ENCODE measurements at places on chromosomes 5 and 9.

DNA sequence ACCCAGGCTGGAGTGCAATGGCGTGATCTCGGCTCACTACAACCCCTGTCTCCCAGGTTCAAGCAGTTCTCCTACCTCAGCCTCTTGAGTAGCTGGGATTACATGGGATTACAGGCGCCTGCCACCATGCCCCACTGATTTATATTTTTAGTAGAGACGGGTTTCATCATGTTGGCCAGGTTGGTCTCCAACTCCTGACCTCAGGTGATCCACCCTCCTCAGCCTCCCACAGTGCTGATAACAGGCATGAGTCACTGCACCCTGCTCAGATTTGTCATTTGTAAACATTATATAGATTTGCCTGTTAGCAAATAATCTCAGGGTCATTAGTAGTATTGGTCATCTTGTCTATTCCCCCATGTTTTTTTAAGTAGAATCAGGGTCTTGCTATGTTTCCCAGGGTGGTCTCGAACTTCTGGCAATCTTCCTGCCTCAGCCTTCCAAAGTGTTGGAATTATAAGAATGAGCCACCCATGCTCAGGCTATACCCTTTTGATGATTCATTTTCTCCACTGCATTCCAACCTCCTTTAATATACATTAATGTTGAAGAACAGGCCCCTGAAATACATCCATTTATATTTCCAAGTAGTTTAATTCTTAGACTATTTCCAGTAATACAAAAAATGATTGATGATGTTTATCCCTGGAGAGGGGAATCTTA lies 17.3 kb downstream of the CENPH start:
- DNase-seq, result no peak

- DNase-seq, result no peak
These were observed 47.1 kb downstream of the LIX1 start for GRCh38 chr5:97095318-97095732.

DNA sequence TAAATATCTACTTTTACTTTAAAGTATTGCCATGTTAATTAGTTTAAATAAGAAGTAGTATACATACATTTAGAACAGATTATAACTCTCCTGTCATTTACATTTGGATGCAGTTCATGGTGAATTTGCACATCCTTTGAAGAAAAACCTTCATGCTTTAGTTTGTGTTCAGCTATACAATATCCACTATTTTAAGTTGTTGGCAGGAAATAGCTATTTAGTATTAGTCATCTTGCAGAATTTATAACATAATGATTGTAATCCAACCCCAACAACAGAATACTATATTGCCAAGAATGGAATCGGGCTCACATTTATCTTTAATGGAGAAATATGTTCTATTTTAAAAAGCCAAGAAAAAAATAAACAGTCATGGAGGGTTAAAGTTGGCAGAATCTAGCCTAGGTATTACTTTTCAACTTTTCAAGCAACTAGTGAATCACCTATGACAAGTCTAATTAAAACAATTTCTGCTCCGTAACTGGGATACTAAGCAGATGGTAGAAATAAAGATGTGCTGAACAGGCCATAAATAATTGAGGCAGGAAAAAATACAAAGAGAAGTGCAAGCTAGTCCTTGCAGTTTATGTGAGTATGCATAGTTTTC lies 1170.6 kb upstream of the NUDT12 start:
- DNase-seq, result no peak

DNA sequence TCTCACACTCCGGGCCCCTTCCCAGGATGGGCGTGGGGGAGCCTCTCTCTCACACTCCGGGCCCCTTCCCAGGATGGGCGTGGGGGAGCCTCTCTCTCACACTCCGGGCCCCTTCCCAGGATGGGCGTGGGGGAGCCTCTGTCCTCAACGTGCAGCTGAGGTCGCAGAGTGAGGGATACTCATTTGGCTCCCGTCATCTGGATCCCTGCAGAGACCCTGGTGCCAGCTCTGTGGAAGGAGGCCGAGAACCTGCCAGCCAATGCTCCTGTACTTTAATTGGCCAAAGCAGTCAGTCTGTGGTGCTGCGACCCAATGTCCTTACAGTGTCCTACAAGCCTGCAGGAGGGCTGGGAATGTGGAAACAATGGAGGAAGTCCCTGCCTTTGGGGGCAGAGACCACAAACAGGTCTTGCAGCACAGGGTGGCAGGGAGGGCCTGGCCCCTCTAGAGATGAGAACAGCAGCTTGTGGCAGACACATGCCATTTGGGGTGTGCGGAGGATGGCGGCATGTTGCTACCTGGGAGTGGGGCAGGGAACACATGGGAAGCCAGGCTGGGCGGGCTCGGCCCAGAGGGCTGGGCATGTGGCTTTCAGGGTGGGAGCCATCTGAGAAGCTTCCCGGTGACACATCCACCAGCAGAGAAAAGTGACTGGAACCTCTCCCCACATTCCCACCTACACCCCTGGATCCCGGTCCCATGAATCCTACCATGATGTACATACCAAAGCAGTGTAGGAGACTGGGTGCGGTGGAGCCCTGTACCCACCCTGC lies 13.6 kb upstream of the MRNIP start:
- DNase-seq, result no peak

DNA sequence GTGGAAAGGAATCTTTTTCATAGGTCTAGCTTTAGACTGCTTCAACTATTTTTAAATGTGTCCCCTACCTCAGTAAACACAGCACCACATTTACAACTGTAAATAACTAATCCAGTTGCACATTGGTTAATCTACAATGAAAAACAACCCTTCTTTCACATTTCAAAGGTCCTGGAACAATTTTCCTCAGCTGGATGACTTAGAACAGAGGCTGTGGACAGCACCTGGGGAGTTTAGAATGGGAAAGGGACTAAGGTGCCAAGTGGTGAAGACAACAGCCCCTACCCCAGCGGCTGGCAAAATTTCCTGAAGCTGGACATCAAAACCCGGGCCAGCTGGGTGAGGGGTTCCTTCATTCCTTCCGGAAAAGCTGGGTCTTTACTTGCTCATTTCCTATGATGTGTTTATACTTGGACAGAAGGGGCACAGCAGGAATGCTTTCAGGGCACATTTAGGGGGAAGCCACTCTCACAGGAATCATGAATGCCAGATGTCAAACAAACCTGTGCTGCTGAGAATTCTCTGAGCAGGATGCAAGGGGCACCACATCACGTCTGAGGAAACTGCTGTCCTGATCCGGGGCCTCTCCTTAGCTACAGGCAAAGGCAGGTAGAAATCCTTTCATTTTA lies 158.3 kb downstream of the NR2F1-AS1 start:
- DNase-seq, result no peak

- DNase-seq, result no peak
These were observed 3.7 kb upstream of the PCDH1 start for GRCh38 chr5:141881886-141882285.
